ENCODE measurements at places on chromosomes 7 and 10. TPM values are rescaled to one million over a fixed set of nuclear protein-coding genes. Genes with fewer than 3 reads are reported as not detected.

DNA sequence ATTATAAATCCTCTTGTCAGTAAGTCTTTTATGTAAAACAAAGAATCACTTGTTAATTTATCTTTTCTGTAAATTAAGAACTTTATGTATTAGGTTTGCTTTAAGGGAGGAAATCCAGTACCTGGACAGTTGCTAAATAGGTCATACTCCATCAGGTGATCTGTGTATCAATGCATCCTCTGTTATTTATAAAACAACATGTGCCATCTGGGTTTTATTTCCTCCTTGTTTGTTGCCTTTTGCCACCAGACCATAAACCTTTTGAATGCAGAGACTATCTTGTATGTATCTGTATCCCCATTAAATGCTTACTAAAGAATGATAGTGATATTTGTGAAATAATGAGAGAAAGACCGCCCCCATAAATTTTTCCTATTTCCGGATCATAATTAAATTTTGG, 70.0 kb downstream of the SLC35B4 start:
- DNase-seq, result no peak

GRCh38 chr7:158614700-158615099, 27.1 kb upstream of the PTPRN2 start:
- no peak for DNase-seq

DNA sequence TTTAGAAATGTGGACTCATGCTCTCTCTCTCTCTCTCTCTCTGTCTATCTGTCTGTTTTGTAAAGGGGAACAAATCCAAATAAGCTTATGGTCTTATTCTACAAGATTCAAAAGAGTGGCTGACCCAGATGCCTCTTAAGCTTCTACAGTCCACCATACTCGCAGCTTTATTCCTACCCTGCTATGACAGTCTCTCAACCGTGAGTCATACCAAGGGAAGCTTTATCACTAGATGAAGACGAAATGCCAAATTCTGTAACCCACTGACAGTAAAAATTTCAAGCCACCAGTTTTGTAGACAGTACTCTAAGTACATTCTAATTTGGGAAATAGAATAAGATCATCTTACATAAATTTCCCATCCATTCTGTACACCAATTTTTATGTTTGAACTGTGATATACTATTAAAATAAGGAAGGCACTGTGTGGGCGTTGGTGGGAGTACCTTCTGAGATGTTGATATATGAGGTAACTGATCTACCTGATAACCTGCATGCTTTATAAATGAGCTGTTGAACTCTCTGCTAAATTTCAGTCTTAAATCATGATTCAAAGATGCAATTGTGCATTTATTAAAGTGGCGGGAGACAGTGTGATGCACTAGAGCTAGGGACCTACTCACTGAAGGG, 153.2 kb downstream of the KLF6 start:
- no peak for DNase-seq

GRCh38 chr7:137994216-137994615, 7.7 kb downstream of the CREB3L2 start:
- no peak for DNase-seq

DNA sequence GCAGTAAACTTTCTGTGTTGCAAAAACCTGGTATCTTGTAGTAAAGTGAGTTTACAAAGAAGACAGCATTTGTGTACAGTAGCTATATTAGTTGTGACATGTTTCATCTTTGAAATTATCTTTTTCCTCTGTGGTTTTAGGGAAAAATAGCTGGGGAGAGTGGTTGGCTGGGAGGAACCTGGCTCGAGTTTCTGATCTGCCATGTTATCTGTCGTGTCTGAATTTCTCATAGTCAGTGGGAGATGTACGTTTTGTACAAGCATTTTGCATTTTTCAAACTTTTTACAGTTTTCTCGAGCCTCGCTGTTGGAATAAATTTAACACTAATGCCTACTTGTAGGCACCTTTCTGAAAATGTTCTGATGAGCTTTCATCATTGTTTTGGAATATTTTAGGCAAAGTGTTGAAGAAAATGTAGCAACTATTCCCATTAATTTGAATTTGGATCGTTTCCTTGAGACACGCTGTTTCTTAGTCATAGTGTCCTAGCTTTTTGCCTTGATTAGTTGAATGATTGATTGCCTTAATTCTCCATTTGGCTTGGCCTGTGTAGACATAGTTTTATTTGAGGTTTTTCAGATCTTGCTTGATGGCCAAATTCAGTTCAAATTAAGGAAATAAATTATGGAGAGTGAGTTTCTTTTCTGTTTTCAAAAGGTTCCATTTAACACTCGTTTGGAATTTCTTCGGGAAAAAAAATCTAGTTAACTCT, 65.1 kb downstream of the CAMK1D start:
- no peak for DNase-seq

DNA sequence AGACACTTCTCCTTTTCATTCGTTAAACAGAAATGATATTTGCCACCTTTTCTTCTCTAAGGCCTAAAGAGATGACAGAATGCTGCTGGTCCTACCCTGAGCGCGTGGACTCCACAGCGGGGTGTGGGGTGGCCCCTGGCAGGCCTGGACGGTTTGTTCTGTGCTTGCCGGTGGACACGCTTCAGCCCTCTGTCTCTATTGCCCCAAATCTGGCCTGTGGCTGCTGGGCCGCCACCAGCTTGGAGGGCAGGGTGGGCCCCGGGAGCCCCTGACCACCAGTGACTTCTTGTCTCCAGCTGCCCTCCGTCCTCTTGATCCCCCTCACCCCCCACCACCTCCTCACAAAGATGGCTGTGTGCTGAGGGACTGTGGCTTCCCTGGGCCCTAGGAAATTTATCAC, 5.7 kb downstream of the CHST3 start:
- DNase-seq, result no peak

The TUBAL3 gene
- 53.9 TPM for total RNA-seq

The ANKRD7 gene
- total RNA-seq, result not detected

Data from left colon (tissue), 2 donors.